ENCODE measurements at places on chromosomes 7 and 10.

GRCh38 chr7:4115941-4116610 lies 566.0 kb upstream of the FOXK1 start:
- DNase-seq: no peak

- DNase-seq: no peak
Observed at GRCh38 chr7:96284835-96285234, 37.1 kb downstream of the SLC25A13 start.

DNA sequence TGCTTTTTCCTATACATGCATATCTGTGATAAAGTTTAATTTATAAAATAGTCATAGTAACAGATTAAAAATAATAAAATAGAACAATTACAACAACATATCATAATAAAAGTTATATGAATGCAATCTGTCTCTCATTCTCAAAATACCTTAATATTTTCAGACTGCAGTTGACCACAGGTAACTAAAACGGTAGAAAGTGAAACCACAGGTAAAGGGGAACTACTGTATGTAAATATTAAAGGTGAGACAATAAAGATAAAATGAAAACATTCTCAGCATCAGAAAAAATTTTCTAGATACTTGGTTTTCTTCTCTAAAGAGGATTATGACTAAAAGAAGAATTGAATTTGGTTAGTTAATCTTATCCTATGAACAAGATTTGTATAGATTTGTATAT lies 6.0 kb downstream of the FKBP14 start:
- DNase-seq: no peak

DNA sequence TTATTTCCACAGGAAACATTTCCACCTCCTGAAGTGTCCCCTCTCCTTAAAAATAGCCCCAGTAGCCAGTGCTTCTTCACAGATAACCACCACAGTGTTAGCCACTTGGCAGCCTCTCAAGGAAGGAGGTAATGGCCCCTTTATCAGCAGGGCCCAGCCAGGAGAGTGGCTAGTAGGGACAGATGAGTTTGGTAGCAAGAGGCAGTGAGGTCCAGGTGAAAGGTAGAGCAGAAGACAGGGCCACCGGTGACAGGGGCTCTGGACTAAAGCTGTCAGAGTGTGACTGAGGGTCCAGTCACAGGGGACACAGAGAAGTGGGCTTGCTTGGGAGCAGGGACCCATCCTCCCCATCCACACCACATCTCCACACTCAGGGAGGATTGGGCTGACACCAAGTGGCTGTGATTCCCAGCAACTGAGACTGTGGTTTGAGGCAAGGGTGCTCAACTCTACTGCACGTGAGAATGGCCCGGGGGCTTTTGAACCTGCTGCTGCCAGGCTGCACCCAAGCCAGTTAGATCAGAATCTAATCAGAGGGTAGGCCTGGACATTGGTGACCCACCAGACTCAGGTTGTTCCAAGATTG lies 52.2 kb downstream of the C10orf120 start:
- peak; percentile 64 for DNase-seq

DNA sequence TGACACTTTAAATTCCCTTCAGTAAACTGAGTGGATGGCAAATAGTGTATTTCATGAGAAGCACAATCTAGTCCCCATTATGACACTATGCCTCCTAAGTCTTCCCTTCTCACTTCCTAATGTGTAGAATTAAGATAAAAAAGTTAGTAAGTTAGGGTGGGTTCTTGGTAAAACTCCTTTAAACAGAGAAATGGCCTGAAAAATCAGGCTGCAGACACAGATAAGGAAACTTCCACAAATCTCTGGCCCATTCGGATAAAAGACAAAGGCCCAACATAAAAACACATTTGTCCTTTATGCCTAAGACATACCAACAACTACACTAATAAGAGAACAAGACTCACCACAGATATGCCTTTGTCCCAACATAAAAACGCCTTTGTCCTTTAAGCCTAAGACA lies 21.5 kb downstream of the AKR1C8 start:
- DNase-seq: no peak

- DNase-seq: no peak
Observed at GRCh38 chr10:44564361-44564760, 179.5 kb upstream of the CXCL12 start.

GRCh38 chr7:2379161-2379560 lies 24.2 kb upstream of the CHST12 start:
- no peak for DNase-seq

- DNase-seq: no peak
Observed at GRCh38 chr7:155358066-155358947, 60.6 kb downstream of the INSIG1 start.

DNA sequence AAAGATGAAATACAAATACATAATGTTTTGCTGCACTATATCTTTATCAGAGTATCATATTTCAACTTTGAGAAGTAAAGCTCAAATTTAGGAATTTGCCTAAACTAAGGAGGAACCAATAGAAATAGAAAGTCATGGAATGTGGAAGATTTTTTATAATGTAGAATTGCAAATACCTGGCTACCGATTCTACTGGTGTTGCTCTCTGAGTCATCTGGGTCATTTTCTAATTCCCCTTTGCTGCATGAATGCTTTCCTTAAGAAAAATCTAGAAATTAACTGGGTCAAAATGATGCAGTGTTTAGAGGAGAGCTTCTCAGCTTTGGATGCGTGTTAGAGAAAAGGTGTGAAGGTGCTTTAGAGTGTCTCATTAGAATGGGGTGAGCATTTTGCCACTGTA lies 568.9 kb upstream of the ANKRD30A start:
- DNase-seq: no peak

GRCh38 chr10:31520986-31521831 lies 202.2 kb downstream of the ZEB1 start:
- no peak for DNase-seq

GRCh38 chr7:44631458-44632115 lies 25.2 kb downstream of the OGDH start:
- peak; percentile 78 for DNase-seq

GRCh38 chr7:135079068-135079467 lies 68.8 kb upstream of the TMEM140 start:
- no peak for DNase-seq

GRCh38 chr10:46298477-46299285 lies 11.9 kb downstream of the ANTXRL start:
- no peak for DNase-seq

GRCh38 chr10:74490551-74490950 lies 335.8 kb upstream of the KAT6B start:
- no peak for DNase-seq

DNA sequence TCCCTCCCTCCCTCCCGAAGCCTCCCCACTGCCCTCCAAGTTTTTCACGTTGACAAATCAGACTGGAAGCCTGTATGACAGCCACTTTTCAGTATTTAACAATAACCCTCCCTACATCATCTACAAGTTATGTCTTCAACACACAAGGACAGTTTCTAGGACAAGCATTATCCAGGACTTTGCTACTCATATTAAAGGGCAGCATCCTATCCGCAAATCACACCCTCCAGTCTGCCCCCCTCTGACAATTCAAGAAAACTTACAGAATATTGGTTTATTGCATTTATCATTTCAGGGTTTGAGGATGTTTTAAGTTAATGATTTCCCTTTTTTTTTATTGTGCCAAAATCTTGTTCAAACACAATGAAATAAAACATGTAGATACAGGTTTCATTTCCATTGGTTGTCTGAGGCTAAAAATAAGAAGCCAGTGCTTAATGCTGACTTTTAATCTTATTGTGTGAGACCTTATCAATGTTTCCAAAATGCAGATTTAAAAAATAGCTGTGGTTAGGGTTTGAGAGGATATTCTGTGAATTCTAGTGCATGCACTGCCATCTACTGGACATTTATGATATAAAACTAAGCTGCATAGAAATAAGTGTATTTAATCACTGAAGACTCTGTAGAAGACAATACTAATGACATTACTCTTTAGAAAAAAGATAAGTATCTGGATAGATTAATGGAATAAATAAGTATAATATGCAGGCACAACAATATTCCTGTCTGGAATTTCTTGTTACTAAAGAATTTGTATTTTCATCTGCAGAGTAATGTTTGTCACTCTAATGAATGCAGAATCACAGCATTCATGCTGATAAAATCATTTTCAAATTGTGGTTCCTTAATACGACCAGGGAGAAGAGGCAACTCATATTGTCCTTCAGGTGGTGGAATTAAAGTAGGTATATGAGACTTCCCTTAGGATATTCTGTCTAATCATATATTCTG lies 64.1 kb downstream of the CAV1 start:
- DNase-seq: peak; percentile 86

DNA sequence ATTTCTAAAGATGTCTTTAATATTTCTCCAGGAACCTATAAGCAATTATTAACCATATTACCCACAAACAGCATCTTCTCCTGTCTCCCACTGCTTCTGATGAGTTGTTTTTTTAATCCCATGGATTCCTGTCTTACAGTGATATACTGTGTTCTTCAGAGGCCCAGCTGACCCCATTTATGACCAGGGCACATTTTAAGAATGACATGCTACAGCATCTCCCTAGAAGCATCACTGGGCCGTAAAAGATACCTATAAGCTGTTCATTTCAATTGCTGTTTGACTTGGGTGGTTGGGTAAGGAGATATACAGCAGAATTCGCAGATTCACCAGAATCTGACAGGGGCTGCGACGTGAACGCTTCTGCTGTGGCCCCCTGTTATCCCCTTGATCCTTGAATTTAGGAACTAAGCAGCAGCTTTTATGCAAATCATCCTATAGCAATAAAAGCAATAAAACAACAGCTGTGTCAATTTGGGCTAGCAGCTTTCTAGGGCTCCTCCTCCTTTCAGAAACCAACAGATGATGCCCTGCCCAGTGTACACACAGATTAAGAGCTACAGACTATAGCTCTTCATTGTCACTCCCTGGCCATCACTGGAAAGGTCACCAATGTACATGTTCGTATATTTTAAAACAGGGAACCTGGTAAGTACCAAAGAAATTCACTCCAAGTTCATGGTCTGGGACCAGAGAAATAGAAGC lies 86.8 kb downstream of the CPEB3 start:
- DNase-seq: no peak

GRCh38 chr7:99357701-99358490 lies 16.6 kb upstream of the ARPC1B start:
- no peak for DNase-seq

GRCh38 chr10:109405338-109405737 lies 518.0 kb downstream of the XPNPEP1 start:
- no peak for DNase-seq

DNA sequence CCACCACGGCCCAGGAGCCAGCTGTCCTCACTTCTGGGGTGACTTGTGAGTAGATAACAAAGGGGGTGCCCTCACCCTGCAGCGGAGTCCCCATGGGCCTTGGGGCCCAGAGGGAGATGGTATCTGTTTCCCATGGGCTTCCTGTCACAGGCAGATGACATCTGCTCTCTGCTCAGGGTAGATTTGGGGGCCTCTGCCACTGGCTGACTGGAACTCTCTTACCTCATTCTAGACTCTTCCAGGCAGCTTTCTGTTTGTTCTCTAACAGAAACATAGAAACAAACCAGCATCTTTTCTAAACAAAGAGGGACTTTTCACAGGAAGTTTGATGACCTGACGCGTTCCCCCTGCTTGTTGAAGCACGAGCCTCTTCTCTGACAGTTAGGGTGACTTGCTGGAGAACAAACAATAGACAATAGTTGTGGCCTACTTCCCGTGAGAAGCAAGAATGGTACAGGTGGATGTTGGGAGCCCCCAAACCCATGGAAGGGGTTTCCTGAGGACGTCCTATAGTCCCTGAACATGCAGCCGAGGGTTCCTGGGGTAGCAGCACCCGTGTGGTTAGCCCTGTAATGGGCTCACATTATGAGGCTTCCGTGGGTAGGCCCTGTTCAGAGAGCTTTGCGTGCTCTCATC lies 61.6 kb downstream of the GRK5 start:
- DNase-seq: no peak

DNA sequence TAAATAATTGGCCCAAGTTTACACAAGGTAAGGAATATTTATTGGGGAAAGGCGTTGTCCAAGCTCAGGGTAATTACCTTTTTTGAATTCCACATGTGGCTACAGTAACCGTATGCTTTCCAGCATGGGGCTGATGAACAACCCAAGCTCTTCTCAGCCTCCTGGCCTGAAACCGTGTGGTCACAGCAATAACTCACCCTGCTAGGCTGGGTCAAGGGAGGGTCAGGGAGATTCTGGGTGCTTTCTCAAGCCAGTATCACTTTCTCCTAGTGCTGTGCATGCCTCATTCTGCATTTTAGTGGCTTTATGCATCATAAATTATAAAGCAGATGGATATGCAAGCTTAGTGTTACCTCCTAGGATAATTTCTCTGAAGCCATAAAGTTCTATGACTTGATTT lies 273.9 kb downstream of the PAXIP1 start:
- DNase-seq: no peak

GRCh38 chr7:133134810-133135209 lies 52.9 kb upstream of the CHCHD3 start:
- DNase-seq: no peak

DNA sequence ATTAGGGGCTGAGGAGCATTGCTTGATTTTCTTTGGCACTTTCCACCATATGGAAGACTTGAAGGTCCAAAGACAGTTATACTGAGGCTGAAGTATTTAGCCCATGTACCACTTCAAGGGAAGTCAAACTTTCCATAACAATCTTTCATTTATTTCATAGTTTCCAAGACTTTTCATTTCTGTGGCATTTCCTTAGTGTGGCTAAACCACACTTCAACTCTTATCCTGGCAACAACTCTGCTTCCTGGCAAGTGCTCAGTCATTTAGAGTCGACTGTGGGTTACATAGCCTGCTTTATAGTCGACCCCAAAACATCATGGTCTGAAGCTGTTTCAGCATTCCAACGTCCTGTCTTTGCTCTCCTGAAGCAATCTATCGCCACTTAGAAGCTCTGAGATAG lies 343.0 kb upstream of the SEMA3D start:
- DNase-seq: no peak

DNA sequence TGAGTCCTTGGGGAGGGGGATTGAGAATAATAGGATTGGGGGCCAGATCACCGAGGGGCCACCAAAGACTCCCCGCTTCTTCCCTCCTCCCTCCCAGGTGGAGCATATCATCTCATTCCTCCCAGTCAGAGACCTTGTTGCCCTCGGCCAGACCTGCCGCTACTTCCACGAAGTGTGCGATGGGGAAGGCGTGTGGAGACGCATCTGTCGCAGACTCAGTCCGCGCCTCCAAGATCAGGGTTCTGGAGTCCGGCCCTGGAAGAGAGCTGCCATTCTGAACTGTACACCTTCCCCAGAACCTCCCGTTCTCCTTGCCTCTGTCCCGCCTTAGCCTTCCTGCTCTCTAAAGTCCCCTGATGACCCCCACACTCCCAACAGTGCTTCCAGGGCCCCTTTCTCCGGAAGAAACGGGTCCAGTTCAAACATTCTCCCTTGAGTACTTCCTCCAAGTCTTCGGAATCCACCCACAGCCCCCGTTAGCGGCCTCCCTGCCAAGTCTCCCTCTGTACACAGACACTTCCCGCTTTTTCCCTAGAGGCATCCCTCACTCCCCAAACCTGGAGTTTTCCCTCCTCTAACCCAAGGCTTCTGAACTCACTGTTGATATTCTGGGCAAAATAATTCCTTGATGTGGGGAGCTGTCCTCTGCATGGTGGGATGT lies 4.1 kb downstream of the FBXO24 start:
- no peak for DNase-seq

- DNase-seq: peak; percentile 48
Observed at GRCh38 chr10:821322-821721, 110.2 kb downstream of the LARP4B start.
